ENCODE measurements at places on chromosomes 4 and X.

- no peaks in the 10 kb centered on the region for H3K27me3 ChIP-seq
- H3K4me3 ChIP-seq: no peak overlapping the region
- peaks cover 37% of the 10 kb centered on the region for H3K4me1 ChIP-seq
- no peak overlapping the region for H3K27ac ChIP-seq
- H3K36me3 ChIP-seq: peaks cover 45% of the 10 kb centered on the region
These were observed 88.0 kb upstream of the CBR4 start for GRCh38 chr4:169098054-169098497.

GRCh38 chr4:155889031-155889793, 14.3 kb upstream of the TDO2 start:
- peaks cover 2% of the 10 kb centered on the region for H3K27me3 ChIP-seq
- peaks cover 32% of the 10 kb centered on the region for H3K36me3 ChIP-seq
- H3K4me3 ChIP-seq: no peak overlapping the region
- no peak overlapping the region for H3K27ac ChIP-seq

DNA sequence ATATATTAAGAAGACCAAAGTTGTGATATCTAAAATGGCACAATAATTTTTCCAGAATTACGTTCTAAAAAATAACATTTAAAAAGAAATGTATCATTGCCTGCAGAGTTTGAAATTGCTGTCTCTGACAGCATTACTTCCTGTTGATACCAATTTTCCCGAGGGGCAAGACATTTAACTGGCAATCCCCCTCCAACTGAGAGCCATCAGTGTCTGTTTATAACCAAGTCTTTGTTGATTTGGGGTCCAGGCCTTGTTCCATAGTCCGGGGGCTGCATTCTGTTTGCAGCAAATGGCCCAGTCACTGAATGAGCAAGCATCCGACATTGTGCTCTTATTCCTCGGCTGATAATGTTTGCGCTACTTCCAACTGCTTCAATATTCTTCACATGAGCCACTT, 231.5 kb downstream of the NAF1 start:
- no peak overlapping the region for H3K4me3 ChIP-seq
- DNase-seq: no peak
- no peaks in the 10 kb centered on the region for H3K27me3 ChIP-seq

GRCh38 chr4:1788254-1788973, 4.7 kb upstream of the FGFR3 start:
- H3K36me3 ChIP-seq: no peaks in the 10 kb centered on the region
- no peak overlapping the region for H3K4me3 ChIP-seq
- no peak for DNase-seq

DNA sequence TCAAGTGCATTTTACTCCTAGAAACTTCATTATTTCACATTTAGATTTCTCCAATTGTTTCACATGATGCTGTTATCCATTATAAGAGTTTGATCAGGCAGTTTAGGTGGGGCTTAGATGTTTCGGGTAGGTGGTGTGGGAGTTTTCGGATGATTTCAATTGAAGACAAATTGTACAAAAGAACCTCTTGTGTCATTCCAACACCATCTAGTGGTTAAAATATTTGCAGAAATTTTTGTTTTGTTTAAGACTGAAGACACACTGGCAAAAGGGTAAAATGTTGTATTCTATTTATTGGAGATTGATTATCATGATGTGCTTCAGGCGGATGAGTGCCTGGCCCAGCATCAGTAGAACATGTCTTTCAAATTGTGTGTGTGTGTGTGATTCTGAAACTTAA, 212.7 kb downstream of the SH3BGRL start:
- H3K27ac ChIP-seq: no peak overlapping the region
- H3K4me1 ChIP-seq: no peaks in the 10 kb centered on the region
- DNase-seq: no peak
- H3K36me3 ChIP-seq: no peaks in the 10 kb centered on the region
- no peaks in the 10 kb centered on the region for H3K27me3 ChIP-seq

DNA sequence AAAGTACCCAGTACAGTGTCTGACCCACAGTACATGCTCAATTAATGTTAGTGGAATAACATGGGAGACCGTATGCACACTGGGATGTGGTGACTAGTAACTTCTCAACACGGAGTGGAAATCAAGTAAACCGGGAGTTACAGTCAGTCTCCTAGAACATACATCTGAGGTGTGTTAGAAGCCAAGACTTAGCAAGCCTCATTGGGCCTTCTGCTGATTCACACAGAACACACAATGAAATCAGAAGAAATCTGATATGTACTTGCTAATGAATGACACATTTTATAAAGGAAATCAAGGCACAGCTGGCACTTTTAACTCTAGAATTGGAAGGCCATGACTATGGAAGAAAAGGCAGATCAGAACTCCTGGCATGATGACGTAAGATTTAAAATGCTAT, 13.0 kb downstream of the TRAPPC2 start:
- H3K27ac ChIP-seq: no peak overlapping the region
- peaks cover 9% of the 10 kb centered on the region for H3K4me1 ChIP-seq
- H3K4me3 ChIP-seq: no peak overlapping the region
- DNase-seq: no peak
- H3K36me3 ChIP-seq: peaks cover 72% of the 10 kb centered on the region

Measured in nephron progenitor cell (in vitro differentiated cells).